ENCODE measurements at places on chromosomes 6 and 20. TPM values are rescaled to one million over a fixed set of nuclear protein-coding genes. Genes with fewer than 3 reads are reported as not detected.

DNA sequence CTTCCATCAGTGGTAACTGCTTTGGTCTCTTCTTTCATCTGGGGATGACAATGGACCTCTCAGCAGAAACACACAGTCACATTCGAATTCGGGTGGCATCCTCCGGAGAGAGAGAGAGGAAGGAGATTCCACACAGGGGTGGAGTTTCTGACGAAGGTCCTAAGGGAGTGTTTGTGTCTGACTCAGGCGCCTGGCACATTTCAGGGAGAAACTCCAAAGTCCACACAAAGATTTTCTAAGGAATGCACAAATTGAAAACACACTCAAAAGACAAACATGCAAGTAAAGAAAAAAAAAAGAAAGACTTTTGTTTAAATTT lies 6.1 kb downstream of the EDN1 start:
- DNase-seq, result no peak

Gene SYNE1
- total RNA-seq, result 67.9 TPM

- DNase-seq, result peak; percentile 66
Measured at GRCh38 chr20:9025643-9026042, 43.2 kb upstream of the PLCB4 start.

DNA sequence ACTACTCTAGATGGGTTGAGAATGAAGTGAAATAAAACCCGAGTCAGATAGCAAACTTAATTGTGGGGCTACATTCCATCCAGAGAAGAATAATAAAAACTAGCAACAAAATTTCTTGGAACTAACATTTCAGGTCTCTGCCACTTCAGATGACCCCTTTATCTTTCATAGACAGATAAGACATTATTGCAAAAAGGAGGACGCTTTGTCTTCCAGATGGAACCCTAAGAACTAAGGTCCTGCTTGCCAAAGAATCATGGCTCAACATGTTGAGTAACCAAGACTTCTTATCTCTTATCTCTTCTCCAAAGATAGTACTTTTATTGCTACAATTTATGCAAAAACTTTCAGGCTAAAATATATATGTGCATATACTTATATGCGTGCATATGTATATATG lies 221.1 kb upstream of the PREP start:
- DNase-seq, result no peak

Gene HLA-C
- 696 TPM for total RNA-seq

GRCh38 chr6:127186889-127187288 lies 68.4 kb downstream of the RSPO3 start:
- no peak for DNase-seq

GRCh38 chr6:13101409-13101808 lies 226.9 kb downstream of the TBC1D7 start:
- DNase-seq, result no peak

- no peak for DNase-seq
Measured at GRCh38 chr20:62142252-62143080, 728 bp downstream of the PSMA7 start.

DNA sequence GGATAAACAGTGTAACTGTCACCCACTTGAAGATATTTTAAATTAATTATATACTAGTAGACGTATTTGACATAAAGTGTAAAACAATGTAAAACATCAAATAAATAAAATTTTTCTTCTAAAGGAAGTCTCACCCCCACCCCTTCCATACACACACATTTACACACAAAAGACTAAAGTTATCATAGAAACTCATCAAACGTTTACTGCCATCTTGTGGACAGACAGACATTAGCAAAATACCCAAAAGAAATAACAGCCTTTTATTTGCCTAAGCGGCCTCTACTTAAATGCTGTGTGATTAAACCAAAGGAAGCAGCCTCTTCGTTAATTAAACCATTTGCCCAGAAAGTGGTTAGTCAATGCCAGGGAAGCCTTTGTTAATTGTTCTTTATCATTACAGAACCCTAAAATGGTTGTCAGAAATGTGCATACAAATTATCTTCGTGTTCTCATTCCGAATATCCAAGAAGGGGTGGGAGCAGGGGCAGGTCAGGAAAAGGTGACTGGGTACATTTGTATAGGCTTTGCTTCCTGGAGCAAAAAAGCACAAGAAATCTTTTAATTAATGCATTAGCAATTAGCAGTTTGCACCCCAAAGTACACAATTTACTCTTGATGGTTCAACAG lies 176.2 kb upstream of the SASH1 start:
- peak; percentile 1 for DNase-seq

DNA sequence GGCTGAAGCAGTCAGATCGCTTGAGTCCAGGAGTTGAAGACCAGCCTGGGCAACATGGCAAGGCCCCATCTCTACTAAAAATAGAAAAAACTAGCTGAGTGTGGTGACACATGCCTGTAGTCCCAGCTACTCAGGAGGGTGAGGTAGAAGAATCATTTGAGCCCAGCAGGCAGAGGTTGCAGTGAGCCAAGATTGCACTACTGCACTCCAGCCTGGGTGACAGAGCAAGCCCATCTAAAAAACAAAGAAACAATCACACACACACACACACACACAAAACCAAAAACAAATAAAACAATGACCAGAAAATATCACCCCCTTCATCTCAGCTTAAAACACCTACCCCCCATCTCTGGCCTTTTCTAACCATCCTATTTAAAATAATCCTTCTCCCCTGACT lies 68.0 kb downstream of the BTBD9 start:
- DNase-seq, result no peak

DNA sequence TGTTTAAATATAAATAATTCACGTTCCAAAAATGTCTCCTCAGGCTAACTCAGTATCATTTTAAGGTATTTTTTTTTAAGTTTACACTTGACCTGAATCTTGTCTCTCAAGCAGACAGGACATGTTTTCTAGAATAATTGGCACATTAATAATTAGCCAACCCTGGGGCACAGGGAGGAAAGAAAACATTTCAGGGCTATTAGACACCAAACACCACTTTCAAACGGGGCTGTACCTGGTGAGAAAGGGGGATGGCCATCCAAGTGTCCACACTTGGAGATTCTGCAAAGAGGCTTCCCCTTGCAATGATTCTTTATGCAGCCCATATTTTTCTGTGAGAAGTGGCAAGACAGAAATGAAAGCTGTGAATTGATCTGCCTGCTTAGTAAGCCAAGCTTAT lies 560.8 kb downstream of the CD109 start:
- DNase-seq, result peak; percentile 48

Gene PRR18
- 0.55 TPM for total RNA-seq

- DNase-seq, result no peak
Measured at GRCh38 chr6:73393278-73393677, 1.4 kb upstream of the DDX43 start.

Gene BICRAL
- total RNA-seq, result 7.1 TPM

- no peak for DNase-seq
Measured at GRCh38 chr6:44561060-44561623, 173.6 kb downstream of the CDC5L start.

Gene TENT5A
- total RNA-seq, result 4.3 TPM

Gene USP49
- 1.8 TPM for total RNA-seq

Measured in kidney epithelial cell (primary cell).